ENCODE measurements at places on chromosomes 3 and 15. TPM values are rescaled to one million over a fixed set of nuclear protein-coding genes. Genes with fewer than 3 reads are reported as not detected.
A peak's percentile ranks its signal among the peaks of the same experiment; 100 is the strongest.

Gene FOXB1
- total RNA-seq = 1.2 TPM

Gene CPA3
- total RNA-seq = not detected

Gene POLR2M
- 70.4 TPM for total RNA-seq

Gene MASP1
- total RNA-seq = not detected

Gene ZNF619
- 11.0 TPM for total RNA-seq

GRCh38 chr3:39593341-39593740 is 125.9 kb downstream of the MOBP start:
- DNase-seq = no peak

DNA sequence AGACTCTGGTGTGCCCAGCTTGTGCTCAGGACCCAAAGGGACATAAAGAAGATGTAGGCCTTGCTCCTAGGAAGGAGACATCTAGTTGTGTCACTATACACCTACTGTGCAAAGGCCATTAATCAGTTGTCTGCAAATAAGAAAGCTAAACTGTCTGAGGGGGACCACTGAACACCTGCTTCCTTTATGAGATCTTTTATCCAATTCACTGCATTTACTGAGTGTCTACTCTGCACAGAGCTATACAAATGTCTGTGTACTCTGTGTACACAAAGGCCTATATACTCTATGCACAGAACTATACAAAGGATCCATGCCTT is 124.8 kb downstream of the CTNNB1 start:
- no peak for DNase-seq

DNA sequence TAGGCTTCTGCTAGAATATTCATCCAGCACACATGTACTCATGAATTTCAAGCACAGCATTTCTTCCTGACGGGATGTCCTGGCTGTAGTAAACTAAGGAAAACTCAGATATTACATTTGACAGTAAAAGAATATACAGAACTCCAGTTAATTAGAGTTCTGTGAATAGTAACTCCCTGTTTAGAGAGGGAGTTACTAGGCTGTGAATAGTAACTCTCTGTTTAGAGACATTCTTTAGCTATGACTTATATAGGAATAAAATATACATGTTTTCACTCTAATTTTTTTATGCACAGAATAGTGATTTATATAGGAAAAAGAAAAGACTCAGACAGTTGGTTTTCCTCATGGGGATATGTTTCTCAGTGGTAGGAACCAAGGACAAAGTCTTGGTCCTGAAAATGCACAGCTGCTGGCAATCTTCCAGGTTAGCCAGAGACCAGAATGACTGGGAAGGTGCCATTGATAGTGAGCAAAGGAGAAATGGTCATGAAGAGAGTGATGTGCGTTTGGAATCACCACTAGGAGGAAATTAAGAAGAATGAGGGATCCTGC is 480.7 kb upstream of the THBS1 start:
- no peak for DNase-seq

GRCh38 chr15:60026555-60026954 is 22.4 kb downstream of the FOXB1 start:
- DNase-seq = no peak

GRCh38 chr3:19934098-19934566 is at the start of gene EFHB:
EFHB (minus strand) TSS chr3:19934217; CDS start chr3:19934018, 199 bp downstream.
- DNase-seq = no peak

- no peak for DNase-seq
These were observed 41.3 kb downstream of the TXNRD3 start for GRCh38 chr3:126613479-126614188.

- DNase-seq = no peak
These were observed 51.7 kb downstream of the FAM174B start for GRCh38 chr15:92603743-92604470.

DNA sequence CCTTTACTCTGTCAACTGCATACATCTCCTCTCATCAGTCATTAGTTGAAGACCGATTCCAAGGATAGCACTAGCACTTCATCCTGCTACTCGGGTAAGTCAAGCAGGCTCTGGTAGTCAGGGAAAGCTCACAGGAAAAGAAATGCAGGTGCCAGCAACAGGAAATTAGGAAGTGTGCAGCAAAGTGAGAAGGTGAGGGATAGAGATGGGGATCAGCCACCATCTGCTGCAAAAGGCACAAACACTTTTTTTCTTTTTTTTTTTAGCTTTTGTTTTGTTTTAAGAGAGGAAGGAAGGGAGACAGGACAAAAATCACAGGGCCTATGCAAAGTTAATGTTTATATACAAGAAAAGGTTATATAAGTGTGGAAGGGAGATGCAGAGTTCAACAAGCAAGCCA is 9.0 kb upstream of the BTLA start:
- no peak for DNase-seq

GRCh38 chr15:69600556-69601085 is 148.0 kb downstream of the RPLP1 start:
- peak; percentile 38 for DNase-seq

GRCh38 chr3:179348325-179349013 is 960 bp downstream of the MFN1 start:
- DNase-seq = no peak

DNA sequence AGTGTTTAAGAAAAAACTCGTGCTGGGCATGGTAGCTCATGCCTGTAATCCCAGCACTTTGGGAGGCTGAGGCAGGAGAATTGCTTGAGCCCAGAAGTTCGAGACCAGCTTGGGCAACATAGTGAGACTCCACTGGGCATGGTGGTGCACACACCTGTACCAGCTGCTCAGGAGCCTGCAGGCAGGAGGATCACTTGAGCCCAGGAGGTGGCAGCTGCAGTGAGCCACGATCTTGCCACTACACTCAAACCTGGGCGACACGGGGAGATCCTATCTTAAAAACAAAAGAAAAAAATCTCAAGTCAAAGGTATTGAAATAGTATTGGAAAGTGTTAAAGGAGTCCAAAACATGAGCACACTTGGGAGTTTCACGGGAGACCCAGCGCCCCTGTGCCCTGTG is 14.0 kb downstream of the KLF13 start:
- DNase-seq = no peak

DNA sequence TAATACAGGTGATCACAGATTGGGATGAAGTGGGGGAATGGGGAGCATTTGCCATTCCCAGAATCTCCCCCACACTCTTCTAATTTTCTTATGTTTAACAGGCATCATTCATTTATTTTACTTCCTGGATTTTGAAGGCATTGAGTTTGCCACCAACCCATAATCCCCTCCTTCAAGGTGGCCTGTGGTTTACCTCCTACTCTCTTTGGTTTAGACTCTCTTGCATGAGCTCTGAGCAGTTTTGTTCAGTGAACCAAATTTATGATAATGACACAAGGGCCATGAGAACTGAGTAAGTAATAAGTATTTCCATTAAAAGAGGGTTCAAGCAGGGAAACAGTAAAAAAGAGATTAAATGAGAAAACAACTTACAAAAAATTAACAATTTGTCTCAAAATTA is 703.1 kb upstream of the CFAP20DC start:
- DNase-seq = no peak

GRCh38 chr3:21750831-21751391 is at the start of gene ZNF385D:
ZNF385D (minus strand) TSS chr3:21751210; CDS start chr3:21750916, 294 bp downstream.
- no peak for DNase-seq

DNA sequence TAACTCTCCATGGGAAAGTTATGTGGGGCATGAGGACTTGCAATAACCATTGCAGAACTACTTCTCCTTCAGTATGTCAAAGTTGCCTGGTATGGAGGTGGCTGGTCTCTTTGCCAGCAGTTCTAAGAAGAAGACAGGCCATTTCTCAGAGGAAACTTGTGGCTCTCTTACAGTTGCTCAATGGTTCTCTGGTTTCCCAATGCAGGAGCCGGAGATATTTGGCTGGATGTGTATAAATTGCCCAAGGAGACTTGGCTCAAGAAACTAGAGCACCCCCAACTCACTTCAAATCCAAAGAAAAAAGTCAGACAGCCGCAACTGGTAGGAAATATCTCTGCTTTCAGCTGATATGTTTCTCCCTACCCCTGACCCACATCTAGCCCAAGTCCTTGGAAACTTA is 24.2 kb downstream of the WDR93 start:
- DNase-seq = no peak

- DNase-seq = no peak
These were observed 90.8 kb downstream of the ANP32A start for GRCh38 chr15:68729789-68730411.

- DNase-seq = no peak
These were observed 214.5 kb downstream of the MTHFS start for GRCh38 chr15:79682285-79682684.

DNA sequence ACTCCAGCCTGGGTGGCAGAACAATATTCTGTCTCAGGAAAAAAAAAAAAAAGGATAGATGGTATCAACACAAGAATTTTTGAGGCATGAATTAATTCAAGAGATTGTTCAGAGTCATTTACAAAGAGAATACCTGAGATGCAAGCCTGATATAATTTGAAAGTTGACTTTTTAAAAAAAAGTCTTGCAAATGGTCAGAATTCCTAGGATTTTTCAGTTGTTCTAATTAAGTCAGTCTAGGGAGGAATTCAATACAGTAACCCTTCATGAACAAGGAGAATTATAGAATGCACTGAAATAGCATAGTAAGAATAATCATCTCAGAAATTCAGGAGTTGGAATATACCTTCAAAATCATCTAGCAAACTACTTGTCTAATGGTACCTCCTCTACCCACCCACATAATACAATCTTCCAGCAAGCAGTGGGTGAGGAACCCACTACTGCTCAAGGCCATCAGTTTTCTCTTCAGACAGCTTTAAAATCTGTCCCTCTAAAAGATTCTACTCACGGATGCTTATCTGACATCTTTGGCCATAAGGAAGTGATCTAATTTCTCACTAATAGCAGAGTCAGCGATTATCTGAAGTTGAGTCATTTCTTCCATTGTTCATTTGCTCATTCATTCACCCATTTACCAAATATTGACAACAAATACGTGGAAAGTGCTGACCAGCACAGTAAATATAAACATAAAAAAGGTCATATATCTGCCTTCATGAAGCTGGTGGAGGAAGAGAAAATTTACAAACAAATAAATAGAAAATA is 159.6 kb downstream of the GREM1 start:
- no peak for DNase-seq

- no peak for DNase-seq
These were observed 72.0 kb upstream of the CDIN1 start for GRCh38 chr15:36507458-36507857.

DNA sequence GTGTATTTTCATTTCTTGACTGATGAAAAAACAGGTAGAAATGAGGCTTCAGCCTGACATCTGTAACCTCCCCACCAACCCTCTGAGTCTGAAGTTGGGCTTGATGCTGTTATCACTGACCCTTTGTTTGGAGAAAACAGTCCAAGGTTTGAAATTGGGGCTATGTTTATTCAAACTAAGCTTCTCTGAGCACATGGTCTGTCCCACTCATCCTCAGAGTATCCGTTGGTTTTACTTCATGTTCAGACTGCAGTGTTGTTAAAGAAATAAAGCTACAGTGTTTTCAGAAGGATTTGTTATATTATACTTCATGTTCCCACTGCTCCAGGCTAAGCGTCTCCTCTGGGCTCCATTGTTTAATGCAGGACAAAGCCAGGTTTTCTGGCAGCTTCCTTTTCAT is 6.0 kb downstream of the MAPKBP1 start:
- DNase-seq = no peak

GRCh38 chr3:139533781-139534454 is 5.6 kb downstream of the RBP1 start:
- DNase-seq = no peak

- DNase-seq = no peak
These were observed 128.8 kb upstream of the PRR23C start for GRCh38 chr3:139173372-139174108.

- DNase-seq = no peak
These were observed 3.1 kb upstream of the DLL4 start for GRCh38 chr15:40925863-40926658.

DNA sequence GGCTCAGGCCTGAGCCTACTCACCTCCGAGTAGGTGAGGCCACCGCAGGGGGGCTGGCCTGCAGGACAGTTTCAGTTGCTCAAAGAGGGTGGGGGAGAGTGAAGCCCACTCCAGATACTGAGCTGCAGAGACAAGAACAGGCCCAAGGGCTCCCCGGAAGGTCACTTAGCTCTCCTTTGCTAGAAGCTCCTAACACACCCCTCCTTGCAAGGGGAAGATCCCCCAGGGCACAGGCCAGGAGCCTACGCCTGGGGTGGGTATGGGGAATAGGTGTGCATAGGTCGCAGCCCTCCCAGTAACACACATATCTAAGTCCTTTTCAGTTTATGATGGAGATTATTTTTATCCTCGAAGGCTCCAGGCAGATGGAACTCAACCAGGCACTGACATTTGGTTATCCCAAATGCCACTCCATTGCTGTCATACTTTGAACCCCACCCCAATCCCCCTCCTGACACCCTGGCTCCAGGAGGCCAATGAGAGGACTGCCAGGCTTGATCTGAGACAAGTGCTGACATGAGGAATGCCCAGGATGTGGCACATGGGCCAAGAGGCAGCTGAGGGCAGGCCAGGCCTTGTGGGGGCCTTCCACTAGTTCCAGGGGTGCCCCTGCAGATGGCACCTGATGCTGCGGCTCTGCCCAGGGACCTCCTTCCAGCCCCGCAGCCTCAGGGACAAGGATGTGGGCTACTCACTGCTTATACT is 1.1 kb upstream of the MUSTN1 start:
- no peak for DNase-seq

GRCh38 chr15:50790778-50791453 is 25.4 kb upstream of the SPPL2A start:
- DNase-seq = no peak

DNA sequence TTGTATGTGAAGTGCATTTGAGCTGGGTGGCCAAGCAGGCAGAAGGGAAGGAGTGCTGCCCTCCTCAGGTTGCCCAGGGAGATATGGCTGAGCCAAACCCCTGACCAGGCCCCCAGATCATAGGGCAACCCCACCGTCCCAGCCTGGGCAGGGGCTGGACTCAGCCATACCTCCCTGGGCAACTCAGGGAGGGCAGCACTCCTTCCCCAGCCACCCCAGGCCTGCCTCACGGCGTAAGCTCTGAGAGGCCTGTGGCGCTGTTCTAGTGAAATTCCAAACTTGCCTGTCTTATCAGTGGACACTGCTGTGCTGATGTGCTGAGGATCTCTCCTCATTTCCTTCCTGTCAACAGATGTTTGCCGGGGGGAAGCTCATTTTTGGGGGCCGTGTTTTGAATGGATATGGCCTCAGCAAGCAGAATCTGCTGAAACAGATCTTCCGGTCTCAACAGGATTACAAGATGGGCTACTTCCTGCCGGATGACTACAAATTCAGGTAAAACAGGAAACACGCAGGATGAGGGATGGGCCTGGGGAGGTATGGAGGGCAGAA is 57.6 kb upstream of the FGD5 start:
- DNase-seq = no peak

GRCh38 chr3:128619146-128619890 is 31.3 kb downstream of the RPN1 start:
- DNase-seq = no peak

GRCh38 chr15:66505430-66505811 is 295 bp downstream of the ZWILCH start:
- no peak for DNase-seq

- no peak for DNase-seq
These were observed 93.8 kb upstream of the ICE2 start for GRCh38 chr15:60572541-60573421.

Measured in activated CD8-positive, alpha-beta memory T cell treated with anti-CD3 and anti-CD28 coated beads, Interleukin-2, amount 10 ng/mL, durations not matched to agents 7 days and 5 days (primary cell).